Endothelial cell of umbilical vein (primary cell): ENCODE measurements at places on chromosomes 2 and 18. TPM values are rescaled to one million over a fixed set of nuclear protein-coding genes. Genes with fewer than 3 reads are reported as not detected.

NFE2L2 gene
- 59.5 and 66.2 TPM in 2 replicates for total RNA-seq

STAT1 gene
- 59.2 and 67.6 TPM in 2 replicates for total RNA-seq

HOXD13 gene
- not detected in 2 replicates for total RNA-seq

IL36A gene
- not detected in 2 replicates for total RNA-seq

CYRIA gene
- total RNA-seq, result 38.4 and 40.3 TPM in 2 replicates

SPIRE1 gene
- 44.0 and 44.8 TPM in 2 replicates for total RNA-seq

CCT4 gene
- total RNA-seq, result 220 and 222 TPM in 2 replicates

SPP2 gene
- not detected in 2 replicates for total RNA-seq

PLGLB1 gene
- 0.75 and 1.8 TPM in 2 replicates for total RNA-seq

RGPD3 gene
- total RNA-seq, result not detected in 2 replicates

BCL11A gene
- total RNA-seq, result 0.88 and 0.92 TPM in 2 replicates

COL3A1 gene
- 1.3 and 8.7 TPM in 2 replicates for total RNA-seq

WDR43 gene
- 60.6 and 65.0 TPM in 2 replicates for total RNA-seq

SULT1C2 gene
- total RNA-seq, result not detected in 2 replicates

AGXT gene
- total RNA-seq, result not detected in 2 replicates

IL37 gene
- not detected in 2 replicates for total RNA-seq

FBXO41 gene
- 1.2 and 1.5 TPM in 2 replicates for total RNA-seq

GPR45 gene
- not detected in 2 replicates for total RNA-seq

NAT8 gene
- not detected in 2 replicates for total RNA-seq

ALK gene
- total RNA-seq, result not detected in 2 replicates

RAB6C gene
- not detected in 2 replicates for total RNA-seq

SLC9A4 gene
- 0.07 TPM in 1 of 2 replicates, not detected in the other for total RNA-seq

LAPTM4A gene
- 154 and 155 TPM in 2 replicates for total RNA-seq

PAIP2B gene
- 0.58 and 0.62 TPM in 2 replicates for total RNA-seq

SGPP2 gene
- not detected in 2 replicates for total RNA-seq

MC4R gene
- not detected in 2 replicates for total RNA-seq

ARHGAP15 gene
- total RNA-seq, result not detected in 2 replicates

BIN1 gene
- 36.9 and 41.1 TPM in 2 replicates for total RNA-seq

ABCB11 gene
- 0.44 and 0.58 TPM in 2 replicates for total RNA-seq

ACOXL gene
- total RNA-seq, result not detected in 2 replicates

TEKT4 gene
- total RNA-seq, result not detected in 2 replicates

CRYGC gene
- total RNA-seq, result not detected in 2 replicates

KIAA2012 gene
- not detected in 2 replicates for total RNA-seq

ERICH2 gene
- total RNA-seq, result not detected in 2 replicates
